ENCODE measurements at places on chromosomes 3 and 15. TPM values are rescaled to one million over a fixed set of nuclear protein-coding genes. Genes with fewer than 3 reads are reported as not detected.

Gene SPINT1
- total RNA-seq: not detected

Gene BHLHE40
- 29.0 TPM for total RNA-seq

Gene PLD1
- total RNA-seq: 21.8 TPM

Gene FBXW12
- total RNA-seq: 1.1 TPM

Gene PCLAF
- 4.6 TPM for total RNA-seq

Gene FEZF2
- total RNA-seq: not detected

Gene SLC51A
- total RNA-seq: not detected

Gene SERPINI1
- 2.8 TPM for total RNA-seq

Gene HGD
- total RNA-seq: 2.0 TPM

Gene ITGA11
- total RNA-seq: 8.3 TPM

Gene SCN11A
- total RNA-seq: 0.49 TPM

Gene GOLGA8G
- total RNA-seq: not detected

Gene ARHGEF26
- total RNA-seq: 45.2 TPM

Gene ALG3
- total RNA-seq: 53.7 TPM

Gene TM4SF18
- 4.4 TPM for total RNA-seq

Gene SPSB4
- total RNA-seq: 0.33 TPM

Gene ST8SIA2
- total RNA-seq: not detected

Gene LYZL4
- total RNA-seq: not detected

Gene CLDN16
- total RNA-seq: not detected

Gene POU1F1
- total RNA-seq: not detected

Gene CCDC14
- 39.9 TPM for total RNA-seq

Gene GATA2
- total RNA-seq: 2.4 TPM

Gene OSTN
- total RNA-seq: not detected

Gene HIGD2B
- total RNA-seq: not detected

Gene GP5
- total RNA-seq: not detected

Gene GOLGA8M
- 8.1 TPM for total RNA-seq

Gene PLSCR5
- total RNA-seq: not detected

Gene ZDHHC19
- not detected for total RNA-seq

Gene TMEM266
- not detected for total RNA-seq

Gene HYAL1
- 5.4 TPM for total RNA-seq

Gene IMPG2
- total RNA-seq: 0.38 TPM

Gene CERS3
- total RNA-seq: not detected

Gene CD80
- 2.6 TPM for total RNA-seq

Gene PYGO1
- total RNA-seq: 3.7 TPM

Gene GUCA1C
- total RNA-seq: not detected

Gene A4GNT
- total RNA-seq: not detected

Gene MYRIP
- total RNA-seq: 9.8 TPM

Gene STX19
- not detected for total RNA-seq

Gene ABHD10
- 17.9 TPM for total RNA-seq

Gene LRRIQ4
- 0.38 TPM for total RNA-seq

Gene ITPKA
- total RNA-seq: 0.34 TPM

Gene MYO9A
- total RNA-seq: 53.2 TPM

Gene MKRN3
- total RNA-seq: 0.51 TPM

Gene SLC15A2
- total RNA-seq: 1.3 TPM

Gene PLCB2
- 13.8 TPM for total RNA-seq

Gene PROK2
- total RNA-seq: not detected

Gene LARP6
- total RNA-seq: 139 TPM

Gene GOLGA6A
- not detected for total RNA-seq

Gene SLC28A1
- total RNA-seq: not detected

Gene ETV5
- 15.3 TPM for total RNA-seq

Gene ARGFX
- total RNA-seq: not detected

Gene ADCY5
- 52.2 TPM for total RNA-seq

Gene IQCF5
- total RNA-seq: not detected

Gene THPO
- 0.57 TPM for total RNA-seq

All from subcutaneous adipose tissue (tissue), 4 donors.